ENCODE measurements at places on chromosomes 4 and X.
A peak's percentile ranks its signal among the peaks of the same experiment; 100 is the strongest.

- DNase-seq: no peak
These were observed 2.1 kb upstream of the TMEM131L start for GRCh38 chr4:153464068-153464467.

DNA sequence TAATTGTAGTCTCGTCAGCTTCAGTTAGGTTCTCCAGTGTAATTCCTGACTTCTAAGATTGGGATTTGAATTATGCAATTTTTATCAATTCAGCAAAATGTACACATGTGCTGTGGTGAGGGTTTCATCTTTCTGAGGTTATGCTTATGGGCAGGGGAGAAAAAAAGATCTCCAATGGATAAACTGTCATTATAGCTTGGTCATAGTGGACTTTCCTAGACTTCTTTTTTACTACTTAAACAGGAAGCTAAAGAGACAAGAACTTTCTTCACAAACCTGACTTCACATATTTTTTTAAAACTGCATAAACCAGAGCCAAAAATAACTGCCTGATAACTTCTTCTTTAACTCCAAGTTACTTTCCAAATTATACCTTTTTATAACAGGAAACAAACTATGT, 21.7 kb upstream of the SPP1 start:
- DNase-seq: no peak

- DNase-seq: no peak
These were observed 46.3 kb downstream of the SULT1B1 start for GRCh38 chr4:69714086-69714485.

DNA sequence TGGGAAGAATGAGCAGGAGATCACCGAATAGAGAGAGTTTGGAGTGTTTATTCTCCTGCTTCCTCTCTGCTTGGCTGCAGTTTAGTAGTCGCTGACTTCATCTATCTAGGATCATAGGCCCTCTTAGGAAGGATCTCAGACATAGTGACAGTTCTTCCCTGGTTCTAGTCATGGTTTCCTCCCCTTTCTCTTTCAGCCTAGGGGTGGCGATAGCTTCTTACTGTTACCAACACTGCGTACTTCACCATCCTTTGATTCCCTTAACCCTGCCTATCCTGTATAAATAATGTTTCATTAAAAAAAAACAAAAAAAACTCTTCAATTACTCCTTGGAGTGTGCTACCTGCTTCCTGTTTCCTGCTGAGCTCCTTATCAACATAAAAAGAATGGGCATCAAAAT, 103.8 kb downstream of the DDX53 start:
- no peak for DNase-seq

GRCh38 chr4:155948541-155948940, 5.1 kb downstream of the CTSO start:
- DNase-seq: no peak

DNA sequence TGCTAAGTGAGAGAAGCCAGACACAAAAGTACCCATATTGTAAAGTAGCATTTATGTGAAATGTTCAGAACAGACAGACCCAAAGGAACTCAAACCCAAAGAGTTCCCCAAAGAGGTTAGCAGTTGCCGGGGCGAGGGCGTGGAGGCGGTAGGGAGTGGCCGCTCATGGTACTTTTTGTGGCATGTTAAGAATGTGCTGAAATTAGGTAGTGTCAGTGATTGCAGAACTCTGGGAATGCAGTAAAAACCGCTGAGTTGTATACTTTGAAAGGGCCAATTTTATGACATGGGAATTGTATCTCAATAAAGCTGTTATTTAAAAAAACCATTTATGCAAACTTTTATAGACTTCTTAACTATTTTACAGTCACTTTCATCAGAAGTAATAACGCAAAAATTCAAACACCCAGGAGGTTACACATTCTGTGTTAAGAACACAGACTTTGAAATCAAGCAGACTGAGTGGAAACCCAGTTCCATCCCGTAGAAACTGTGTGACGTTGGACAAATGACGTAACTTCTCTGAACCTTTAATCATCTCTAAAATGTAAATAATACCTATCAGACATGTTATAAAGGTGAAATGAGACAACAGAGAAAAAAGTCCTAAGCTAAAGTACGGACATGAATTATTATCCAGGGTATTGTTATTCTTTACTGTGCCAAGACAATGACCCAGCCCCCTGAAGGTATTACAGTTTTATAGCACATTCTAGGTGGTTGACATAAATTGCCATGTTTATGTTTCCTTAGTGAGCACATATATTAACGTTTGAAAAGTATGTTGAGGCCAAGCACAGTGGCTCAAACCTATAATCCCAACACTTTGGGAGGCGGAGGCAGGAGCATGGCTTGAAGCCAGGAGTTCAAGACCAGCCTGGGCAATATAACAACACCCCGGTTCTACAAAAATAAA, 19.7 kb downstream of the ZFP42 start:
- DNase-seq: no peak

- no peak for DNase-seq
These were observed 461.0 kb upstream of the GALNT7 start for GRCh38 chr4:172707622-172708021.

DNA sequence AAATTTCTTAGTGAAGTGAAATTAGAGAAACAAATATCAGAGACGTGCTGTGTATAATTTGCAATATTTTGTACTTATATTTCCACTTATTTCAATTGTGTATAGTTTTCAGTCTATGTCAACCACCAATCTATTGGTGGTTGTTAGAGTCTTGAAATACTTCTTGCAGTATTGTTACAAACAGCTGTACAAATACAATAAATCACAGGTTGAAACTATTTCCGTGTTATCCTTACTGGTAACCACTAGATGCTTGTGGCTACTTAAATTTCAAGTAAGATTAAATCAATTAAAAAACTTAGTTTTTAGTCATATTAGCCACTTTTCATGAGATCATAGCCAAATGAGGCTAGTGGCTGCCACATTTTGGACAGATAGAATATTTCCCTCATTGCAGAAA, 520.5 kb downstream of the GBA3 start:
- DNase-seq: no peak

DNA sequence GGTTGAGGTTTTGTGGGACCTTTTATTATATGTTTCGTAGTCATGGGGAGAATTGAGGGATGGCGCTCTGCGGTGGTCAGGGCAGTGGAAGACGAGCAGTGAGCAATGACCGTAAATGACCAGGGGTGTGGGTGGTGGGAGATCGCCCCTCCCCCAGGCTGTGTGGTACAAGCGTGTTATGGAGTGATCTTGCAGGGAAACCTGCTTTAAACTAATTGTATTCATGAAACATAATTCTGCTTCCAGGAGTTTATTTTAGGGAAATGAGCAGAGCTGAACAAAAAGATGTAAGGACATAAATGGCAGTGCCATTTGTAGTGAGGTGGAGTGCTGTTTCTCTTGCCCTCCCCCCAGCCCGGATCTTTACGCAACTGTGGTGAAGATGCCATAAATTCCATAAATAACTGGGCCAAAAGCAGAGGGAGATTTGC, 20.2 kb downstream of the GYG2 start:
- no peak for DNase-seq

DNA sequence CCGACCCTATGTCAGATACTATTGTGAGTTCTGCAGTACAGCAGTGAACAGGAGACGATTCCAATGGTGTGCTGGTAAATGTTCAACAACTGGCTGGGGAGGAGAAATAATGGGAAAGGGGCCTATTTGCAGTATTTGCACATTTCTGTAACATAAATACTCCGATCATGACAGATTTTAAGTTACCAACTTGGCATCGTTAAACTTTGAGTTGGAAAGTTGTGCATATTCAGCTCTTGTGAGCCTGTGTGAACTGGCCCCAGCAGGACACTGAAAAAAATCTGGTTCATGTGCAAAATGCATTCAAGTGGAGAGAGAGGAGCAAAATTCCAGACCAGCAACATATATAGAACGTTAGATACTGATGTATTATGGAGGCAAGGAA, 175.0 kb downstream of the MAPK10 start:
- DNase-seq: no peak

DNA sequence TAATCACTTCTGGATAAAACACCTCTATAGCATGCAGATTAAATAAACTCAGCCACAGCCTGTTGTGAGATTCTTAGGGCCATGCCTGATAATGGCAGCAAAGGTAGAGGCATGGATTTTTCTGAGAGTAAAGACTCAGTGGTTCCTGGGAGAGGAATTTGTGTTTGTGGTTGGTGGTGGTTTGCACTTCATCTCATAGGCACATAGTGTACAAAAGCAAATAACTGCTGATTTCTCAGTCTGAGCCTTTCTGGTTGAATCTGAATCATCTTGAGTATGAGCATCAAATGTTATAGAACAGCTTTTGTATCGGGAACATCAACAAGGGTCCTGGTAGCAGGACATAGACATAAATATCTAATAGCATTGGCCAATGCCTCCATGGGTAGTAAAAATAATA, 274.3 kb downstream of the FRMPD4 start:
- no peak for DNase-seq

GRCh38 chr4:99157478-99157935, 13.4 kb upstream of the ADH4 start:
- no peak for DNase-seq

- no peak for DNase-seq
These were observed 192.9 kb downstream of the ARHGAP10 start for GRCh38 chr4:147924604-147925412.

DNA sequence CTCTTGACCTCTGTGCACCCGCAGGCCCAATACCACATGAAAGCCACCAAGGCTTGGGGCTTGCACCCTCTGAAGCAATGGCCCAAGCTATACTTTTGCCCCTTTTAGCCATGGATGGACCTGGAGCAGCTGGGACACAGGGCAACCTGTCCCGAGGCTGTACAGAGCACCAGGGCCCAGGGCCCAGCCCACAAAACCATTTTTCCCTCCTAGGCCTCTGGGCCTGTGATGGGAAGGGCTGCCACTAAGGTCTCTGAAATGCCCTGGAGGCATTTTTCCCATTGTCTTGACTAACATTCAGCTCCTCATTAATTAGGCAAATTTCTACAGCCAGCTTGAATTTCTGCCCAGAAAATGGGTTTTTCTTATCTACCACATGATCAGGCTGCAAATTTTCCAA, 79.9 kb upstream of the GABRA3 start:
- DNase-seq: no peak

DNA sequence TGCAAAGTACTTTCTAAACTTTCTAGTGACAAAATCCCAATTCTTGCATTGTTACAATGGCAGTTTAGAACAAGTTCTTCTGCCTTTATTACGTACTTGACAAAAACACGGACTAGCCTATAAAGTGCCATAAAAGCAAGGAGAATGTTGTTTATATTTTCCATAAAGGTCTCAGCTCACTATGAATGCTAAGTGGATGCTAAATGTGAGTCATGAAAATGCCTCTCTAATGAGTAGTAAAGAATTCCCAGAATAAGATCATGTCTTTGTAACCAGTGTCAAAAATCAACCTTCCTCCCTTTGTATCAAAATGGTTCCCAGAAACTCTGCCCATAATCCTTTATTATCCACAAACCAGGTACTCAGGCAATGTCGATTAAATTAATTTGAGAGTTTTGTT, 539.8 kb upstream of the SLIT2 start:
- DNase-seq: no peak

DNA sequence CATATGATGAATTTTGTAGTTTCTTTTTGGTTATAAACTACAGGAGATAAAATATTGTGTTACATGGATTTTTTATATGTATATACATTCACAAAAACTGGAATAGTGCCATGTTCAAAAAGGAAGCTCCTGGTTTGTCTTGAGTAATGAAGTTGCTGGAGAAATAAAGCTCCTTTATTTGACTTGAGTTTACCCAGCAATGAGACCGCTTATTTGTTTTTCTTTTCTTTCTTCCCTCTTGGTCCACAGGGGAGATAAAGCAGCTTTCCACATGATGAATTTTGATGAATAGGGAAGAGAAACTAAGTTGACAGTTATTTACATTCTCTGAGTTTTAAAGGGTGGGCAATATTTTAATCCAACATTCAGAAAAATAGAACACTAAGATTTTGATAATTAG, 176.5 kb downstream of the GPM6A start:
- no peak for DNase-seq

DNA sequence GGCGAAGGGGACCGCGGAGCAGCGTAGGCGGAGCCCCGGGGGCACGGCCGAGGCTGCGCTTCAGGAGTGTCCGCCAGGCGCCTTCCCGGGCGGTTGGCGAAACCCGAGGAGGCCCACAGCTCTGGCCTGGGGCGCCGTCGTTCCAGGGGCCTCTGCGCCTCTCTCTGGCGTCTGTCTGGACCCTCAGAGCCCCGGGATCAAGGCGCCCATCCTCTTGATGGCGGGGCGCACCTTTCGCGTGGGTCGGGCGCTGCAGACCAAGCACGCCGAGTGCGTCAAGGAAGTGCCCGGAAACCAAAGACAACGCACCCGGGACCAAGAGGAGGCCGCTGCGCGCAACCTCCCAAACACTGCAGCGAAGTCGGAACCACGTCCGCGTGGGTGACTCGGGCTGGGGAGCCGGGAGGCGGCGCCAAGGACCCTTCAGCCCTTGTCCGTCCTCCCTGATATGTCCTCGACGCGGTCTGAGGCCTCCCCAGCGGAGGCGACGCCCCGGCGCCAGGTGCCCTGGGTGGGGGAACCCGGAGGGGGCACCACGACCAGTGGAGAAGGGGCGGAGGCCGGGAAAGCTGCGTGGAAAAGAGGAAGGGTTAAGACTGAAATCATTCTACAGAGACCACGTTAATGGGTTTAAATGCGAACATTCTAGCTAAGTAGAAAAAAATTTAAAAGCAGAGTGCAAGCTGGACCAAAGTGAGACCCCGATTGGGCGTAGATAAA, 9.9 kb downstream of the HMX1 start:
- DNase-seq: no peak

GRCh38 chr4:7161721-7162214, 30.6 kb upstream of the SORCS2 start:
- DNase-seq: no peak

DNA sequence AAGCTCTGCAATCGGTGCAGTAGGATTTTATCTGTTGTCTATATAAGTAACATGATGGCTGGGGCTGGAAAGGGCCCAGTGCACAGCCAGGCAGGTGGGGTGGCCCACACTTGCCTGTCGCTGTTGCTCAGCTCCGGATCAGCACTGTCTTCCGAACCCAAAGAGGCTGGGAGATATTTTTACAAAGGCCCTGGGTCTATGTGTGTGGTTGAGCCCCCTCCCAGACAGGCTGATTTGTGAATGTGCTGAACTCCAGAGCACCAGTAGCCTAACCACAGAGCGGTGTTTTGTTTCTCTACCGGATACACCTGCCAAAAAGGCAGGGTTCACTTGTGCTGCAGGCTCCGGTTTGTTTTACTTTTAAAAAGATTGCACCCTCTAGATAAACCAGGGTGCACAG, 33.5 kb upstream of the CHRNA9 start:
- DNase-seq: no peak

GRCh38 chr4:67499799-67500198, 45.5 kb downstream of the CENPC start:
- no peak for DNase-seq

- DNase-seq: no peak
These were observed 5.7 kb downstream of the RAB40A start for GRCh38 chrX:103513476-103514108.

- no peak for DNase-seq
These were observed 4.0 kb downstream of the FAM114A1 start for GRCh38 chr4:38871593-38871992.

GRCh38 chrX:122582280-122582974, 601.7 kb upstream of the GRIA3 start:
- DNase-seq: no peak

- DNase-seq: no peak
These were observed 116.4 kb upstream of the LSM6 start for GRCh38 chr4:146059151-146059550.

- DNase-seq: peak; percentile 39
These were observed 269.9 kb upstream of the NRK start for GRCh38 chrX:105552395-105552794.

All from HS-27A (cell line).